ENCODE measurements at places on chromosomes 3 and 15.
A peak's percentile ranks its signal among the peaks of the same experiment; 100 is the strongest.

DNA sequence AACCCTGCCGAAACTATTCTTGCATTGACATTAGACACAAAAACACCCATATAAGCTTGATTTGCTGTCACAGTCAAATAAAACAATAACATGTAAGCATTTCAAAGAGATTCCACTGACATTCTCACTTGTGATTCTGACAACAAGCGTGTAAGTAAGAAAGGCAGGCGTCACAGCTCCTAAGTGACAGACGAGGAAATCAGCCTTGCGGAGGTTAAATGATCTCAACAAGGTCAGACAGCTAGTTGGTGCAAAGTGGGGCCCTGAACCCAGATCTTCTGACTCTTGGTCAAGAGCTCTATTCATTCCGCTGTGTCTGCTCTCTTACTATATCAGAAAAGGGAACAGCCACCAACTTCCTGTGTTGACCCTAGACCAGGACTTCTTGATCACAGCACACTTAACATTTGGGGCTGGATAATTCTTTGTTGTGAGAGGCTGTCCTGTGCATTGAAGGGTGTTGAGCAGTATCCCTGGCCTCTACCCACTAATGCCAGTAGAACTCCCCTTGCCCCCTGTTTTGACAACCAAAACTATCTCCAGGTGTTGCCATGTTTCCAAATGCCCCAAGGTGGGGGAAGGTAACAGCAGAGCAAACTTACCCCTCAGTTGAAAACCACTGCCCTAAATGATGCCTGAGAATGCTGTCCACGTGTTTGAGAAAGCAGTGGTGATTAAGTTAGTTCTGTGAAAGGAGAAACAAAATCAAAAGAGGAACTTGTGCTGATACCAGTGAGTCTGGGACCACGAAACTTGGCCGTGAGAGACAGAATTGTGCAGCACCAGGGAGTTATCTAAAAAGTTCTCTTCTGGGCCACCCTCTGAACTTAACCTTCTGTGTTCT lies 86.1 kb downstream of the LIPC start:
- DNase-seq, result no peak

DNA sequence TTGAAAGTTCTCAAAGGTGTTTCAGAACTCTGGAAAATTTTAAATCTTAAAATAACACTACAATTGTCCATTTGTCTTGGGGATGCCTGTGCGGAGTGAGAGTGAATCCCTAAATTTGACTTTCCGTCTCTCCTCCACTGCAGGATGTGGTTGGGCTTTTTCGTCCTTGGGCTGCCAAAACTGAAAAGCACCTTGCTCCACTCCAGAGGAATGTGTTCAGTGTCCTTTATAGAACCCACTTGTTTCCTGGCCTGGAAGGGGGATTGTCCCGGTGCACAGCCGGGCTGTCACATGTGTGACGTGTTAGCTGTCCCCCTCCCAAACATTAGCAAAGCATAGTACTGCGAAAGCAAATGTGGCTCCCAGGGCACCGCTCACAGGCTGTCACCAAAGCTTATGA lies 69.6 kb upstream of the ATP10A start:
- DNase-seq, result no peak

GRCh38 chr3:136334209-136334608 lies 84.1 kb downstream of the PCCB start:
- no peak for DNase-seq

DNA sequence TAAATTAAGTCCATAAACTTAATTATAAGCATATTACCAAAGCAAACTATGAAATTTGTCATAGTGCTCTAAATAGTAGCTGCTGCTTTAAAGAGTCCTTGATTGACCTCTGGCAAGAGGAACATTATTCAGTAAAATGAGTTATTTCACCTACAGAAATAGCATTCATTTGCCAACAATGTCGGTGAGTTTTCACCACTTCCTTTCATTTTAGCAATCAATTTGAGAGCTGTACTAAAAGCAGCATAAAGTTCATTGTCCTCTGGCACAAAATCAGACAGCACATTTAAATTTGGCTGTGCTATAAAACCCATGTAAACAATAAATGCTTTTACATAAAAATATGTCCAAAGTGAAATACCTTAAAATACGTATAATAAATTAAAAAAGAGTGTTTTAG lies 1515.7 kb downstream of the SI start:
- DNase-seq, result no peak

DNA sequence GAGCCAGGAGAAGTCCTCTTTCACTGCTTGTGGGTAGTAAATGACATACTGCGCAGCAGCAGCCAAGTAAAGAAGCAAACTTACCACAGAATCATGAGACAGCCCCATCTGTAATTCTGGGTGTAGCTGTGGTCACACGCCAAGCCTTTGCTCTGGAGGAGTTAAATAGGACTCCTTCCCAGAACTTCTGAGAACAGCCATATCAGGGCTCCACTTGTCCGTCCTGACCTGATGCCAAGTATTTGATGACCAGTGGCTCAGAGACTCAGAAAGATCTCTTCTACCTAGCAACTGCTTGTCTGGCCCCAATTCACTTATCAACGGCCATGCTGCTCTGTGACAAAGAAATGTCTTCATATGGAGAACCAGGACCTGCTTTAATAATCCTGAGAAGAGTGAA lies 20.6 kb upstream of the GOLIM4 start:
- no peak for DNase-seq

DNA sequence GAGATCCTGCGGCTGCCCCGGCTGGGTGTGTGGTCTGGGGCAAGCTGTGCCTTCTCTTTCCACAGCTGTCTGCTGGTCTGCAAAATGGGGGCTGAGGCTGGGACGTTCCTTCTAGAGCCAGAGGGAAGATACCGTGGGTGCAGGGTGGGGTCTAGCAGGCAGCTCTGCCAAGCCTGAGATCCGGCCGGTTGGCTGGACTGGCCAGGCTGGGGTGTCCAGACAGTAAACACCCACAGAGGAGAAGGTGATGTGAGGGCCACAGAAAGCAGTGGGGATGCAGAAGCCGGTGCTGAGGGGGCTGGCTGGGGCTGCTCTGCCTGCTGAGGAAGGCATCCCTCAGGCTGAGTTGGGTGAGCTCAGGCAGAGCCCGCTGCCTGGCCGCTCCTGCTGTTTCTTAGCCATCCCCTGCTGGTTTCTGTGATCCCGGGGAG lies 46.1 kb downstream of the FBLN2 start:
- no peak for DNase-seq

- DNase-seq, result no peak
Measured at GRCh38 chr3:149142682-149143081, 13.2 kb downstream of the HPS3 start.

GRCh38 chr3:120689395-120689794 lies 7.4 kb upstream of the HGD start:
- DNase-seq, result no peak

- peak; percentile 81 for DNase-seq
Measured at GRCh38 chr15:70508561-70509281, 254.6 kb downstream of the UACA start.

- DNase-seq, result no peak
Measured at GRCh38 chr15:75725006-75725718, 12.5 kb upstream of the CSPG4 start.

- DNase-seq, result no peak
Measured at GRCh38 chr3:14761121-14761672, 57.6 kb upstream of the FGD5 start.

GRCh38 chr3:74059301-74059922 lies 434.7 kb upstream of the PDZRN3 start:
- no peak for DNase-seq

- no peak for DNase-seq
Measured at GRCh38 chr3:51945031-51945840, 3.1 kb downstream of the PARP3 start.

GRCh38 chr3:10205451-10206165 lies 40.9 kb downstream of the IRAK2 start:
- peak; percentile 91 for DNase-seq

- DNase-seq, result no peak
Measured at GRCh38 chr3:175003590-175003989, 144.5 kb downstream of the NAALADL2 start.

DNA sequence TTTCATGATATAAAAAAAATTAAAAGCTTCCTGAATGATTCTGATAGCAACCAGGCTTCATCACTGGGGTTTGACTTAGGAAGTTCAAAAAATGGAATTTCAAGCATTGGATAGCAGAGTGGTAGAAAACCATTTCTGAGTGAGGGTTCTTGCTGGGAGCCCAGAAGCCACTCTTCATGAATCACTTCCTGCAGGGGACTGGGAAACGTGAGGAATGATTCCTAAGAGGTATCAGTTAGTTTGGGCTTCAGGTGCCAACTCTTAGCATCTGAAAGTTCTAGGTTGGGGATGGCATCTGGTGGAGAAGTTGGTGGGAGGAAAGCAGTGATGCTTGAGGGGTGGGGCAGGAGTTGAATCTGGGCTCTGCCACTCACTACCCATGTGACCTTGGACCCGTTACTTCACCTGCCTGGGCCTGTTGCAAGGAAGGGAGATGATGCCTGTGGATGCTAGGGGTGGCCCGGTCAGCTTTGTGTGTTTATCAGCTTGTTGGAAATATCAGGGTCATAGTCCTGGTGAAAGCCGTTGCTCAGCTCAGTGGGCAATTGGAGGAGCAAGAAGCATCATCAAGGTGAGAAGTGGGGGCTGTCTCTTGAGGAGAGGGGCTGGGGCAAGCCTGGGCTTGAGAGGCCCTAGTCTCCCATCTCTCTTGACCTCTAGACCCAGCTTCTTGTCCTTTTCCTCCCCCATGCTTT lies 37.0 kb upstream of the TNFAIP8L3 start:
- no peak for DNase-seq

GRCh38 chr3:63150880-63151279 lies 127.2 kb upstream of the SYNPR start:
- no peak for DNase-seq

Data from ACHN (cell line).